ENCODE measurements at places on chromosomes 1 and 21.
A peak's percentile ranks its signal among the peaks of the same experiment; 100 is the strongest.

DNA sequence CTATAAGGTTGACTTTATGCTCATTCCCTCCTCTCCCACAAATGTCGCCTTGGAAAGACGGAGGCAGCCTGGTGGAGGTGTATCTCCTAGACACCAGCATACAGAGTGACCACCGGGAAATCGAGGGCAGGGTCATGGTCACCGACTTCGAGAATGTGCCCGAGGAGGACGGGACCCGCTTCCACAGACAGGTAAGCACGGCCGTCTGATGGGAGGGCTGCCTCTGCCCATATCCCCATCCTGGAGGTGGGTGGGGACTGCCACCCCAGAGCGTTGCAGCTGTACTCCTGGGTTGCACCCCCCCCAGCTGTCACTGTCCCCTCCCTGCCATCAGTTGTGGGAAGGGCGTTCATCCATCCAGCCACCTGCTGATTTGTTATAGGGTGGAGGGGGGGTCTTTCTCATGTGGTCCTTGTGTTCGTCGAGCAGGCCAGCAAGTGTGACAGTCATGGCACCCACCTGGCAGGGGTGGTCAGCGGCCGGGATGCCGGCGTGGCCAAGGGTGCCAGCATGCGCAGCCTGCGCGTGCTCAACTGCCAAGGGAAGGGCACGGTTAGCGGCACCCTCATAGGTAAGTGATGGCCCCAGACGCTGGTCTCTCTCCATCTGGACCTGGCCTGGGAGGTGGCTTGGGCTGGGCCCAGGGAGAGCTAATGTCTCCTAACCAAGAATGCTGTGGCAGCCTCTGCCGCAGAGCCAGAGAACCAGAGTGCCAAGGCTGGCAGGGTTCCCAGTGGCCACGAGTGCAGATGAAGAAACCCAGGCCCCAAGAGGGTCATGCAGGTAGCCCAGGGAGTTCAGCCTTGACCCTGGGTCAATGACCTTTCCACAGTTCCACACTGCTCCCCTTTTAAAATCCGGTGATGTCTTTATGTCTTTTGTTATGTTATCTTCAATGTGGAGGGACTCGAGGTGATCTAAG lies 13.1 kb downstream of the PCSK9 start:
- DNase-seq, result no peak

GRCh38 chr1:25485536-25486411 lies 55.1 kb downstream of the MACO1 start:
- no peak for DNase-seq

GRCh38 chr1:26710811-26711210 lies 15.0 kb downstream of the ARID1A start:
- DNase-seq, result no peak

DNA sequence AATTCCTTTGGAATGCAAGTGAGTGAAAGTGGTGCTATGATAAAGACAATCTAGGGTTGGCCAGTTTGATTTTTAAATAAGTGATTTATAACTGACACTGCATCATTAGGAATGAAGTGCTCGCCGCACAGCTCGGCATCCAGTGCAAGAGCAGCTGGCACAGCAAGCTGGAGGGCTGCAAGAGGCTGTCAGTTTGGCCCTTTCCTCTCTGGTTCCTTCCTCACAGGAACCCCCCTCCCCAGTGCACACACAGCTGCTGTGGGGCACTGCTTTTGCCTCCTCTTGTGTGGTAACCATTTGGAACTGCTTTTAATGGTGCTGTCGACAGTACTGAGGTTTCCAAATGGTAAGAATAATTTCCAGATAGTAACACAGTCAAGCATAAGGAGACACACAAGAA lies 10.4 kb upstream of the BCAR3 start:
- DNase-seq, result no peak

DNA sequence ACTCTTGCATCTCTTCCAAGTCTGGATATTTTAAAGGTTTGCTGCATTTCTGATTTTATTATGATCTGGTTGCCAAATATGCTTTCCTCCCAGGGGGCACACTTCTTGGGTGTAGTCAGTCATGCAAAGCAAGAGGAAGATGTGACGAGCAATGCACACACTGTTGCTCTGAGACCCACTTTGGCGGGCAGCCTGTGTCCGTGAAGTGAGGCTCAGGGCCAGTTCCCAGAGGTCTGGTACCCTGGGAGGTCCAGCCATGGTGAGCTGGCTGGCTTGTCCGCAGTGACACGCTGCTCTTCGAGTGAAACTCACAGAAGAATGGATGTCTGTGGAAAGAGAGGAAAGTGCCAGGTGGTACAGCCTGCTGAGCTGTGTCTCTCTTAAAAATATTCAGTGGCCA lies 52.8 kb upstream of the EDN2 start:
- no peak for DNase-seq

GRCh38 chr1:101738475-101738874 lies 258.3 kb downstream of the OLFM3 start:
- no peak for DNase-seq

- DNase-seq, result no peak
These were observed 100.8 kb downstream of the KCNK1 start for GRCh38 chr1:233714631-233715217.

GRCh38 chr1:154290921-154291320 lies 18.5 kb downstream of the HAX1 start:
- DNase-seq, result no peak

DNA sequence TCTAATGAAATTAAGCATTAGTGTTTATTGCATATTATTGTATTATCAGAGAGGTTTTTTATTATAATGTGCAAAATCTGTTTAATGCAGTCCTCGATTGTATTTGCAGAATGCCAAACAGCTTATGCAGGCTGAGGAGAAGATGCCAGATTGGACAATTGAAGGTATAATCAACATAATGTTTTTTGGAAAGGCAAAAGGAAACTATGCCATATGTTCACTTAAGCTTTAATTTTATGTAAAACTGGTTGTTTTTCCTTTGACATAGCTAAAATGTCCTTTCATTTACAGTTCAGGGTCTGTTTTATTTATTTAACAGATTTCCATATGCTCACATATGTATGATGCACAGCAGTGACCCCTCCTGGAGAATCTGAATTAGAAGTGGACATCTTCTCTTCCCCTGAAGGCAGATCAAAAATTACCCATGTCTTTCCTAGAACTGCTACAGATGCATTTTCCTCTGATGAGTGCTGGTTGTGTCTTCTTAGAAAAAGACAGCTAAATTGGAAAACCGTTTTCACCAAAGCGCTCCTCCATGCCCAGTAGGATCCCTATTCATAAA lies 143.5 kb upstream of the USH2A start:
- no peak for DNase-seq

- no peak for DNase-seq
These were observed 27.1 kb downstream of the FAM20B start for GRCh38 chr1:179052776-179053175.

DNA sequence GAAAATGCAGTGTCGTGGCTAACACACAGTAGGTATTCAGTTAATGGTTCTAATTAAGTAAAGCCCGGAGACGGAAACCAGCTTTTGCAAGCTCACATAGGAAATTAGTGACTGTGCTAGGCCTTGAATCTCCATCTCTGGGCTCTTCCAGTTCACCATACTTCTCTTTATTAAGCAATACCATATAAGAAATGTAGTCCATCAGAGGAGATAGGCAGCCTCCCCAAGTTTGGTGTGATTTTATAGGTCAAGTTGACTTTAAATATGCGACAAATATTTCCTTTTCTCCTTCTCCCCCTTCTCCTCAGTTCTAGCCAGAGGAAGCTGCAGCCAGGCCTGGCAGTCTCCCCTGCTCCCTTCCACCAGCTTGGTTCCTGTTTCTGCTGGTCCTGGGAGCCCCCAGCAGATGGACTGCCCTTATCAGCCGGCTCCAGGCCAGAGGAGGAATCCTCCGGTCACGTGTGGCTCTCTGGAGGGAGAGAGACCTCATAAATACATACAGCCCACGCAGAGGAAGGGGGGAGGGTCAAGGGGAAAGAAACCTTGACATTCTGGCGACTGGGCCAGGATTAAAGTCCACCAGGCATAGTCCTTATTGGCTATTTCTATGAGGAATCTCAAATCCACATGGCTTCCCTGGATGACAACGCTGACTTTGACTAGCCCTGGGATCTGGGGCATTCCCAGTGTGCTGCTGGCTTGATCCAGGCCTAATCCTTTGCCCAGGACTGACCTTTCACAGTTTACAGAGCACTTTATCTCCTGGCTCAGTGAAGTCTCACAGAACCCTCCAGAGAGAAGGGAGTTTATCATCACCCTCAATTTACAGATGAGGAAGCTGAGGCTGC lies 115.1 kb upstream of the JUN start:
- DNase-seq, result no peak

DNA sequence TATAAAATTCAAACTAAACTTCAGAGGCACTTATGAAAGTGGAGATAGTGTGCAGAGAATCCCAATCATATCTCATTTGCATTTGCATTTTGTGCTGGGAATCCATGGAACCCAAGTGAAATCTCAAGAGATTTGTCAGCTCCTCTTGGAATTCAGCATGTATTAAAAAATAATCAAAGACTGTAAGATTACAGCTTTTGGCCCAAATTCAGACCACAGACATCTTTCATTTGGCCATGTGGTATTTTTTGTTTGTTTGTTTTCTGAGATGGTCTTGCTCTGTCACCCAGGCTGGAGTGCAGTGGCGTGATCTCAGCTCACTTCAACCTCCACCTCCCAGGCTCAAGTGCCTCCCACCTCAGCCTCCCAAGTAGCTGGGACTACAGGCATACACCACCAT lies 3.8 kb upstream of the CACYBP start:
- no peak for DNase-seq

GRCh38 chr1:15519625-15520024 lies 4.4 kb downstream of the CASP9 start:
- DNase-seq, result no peak

DNA sequence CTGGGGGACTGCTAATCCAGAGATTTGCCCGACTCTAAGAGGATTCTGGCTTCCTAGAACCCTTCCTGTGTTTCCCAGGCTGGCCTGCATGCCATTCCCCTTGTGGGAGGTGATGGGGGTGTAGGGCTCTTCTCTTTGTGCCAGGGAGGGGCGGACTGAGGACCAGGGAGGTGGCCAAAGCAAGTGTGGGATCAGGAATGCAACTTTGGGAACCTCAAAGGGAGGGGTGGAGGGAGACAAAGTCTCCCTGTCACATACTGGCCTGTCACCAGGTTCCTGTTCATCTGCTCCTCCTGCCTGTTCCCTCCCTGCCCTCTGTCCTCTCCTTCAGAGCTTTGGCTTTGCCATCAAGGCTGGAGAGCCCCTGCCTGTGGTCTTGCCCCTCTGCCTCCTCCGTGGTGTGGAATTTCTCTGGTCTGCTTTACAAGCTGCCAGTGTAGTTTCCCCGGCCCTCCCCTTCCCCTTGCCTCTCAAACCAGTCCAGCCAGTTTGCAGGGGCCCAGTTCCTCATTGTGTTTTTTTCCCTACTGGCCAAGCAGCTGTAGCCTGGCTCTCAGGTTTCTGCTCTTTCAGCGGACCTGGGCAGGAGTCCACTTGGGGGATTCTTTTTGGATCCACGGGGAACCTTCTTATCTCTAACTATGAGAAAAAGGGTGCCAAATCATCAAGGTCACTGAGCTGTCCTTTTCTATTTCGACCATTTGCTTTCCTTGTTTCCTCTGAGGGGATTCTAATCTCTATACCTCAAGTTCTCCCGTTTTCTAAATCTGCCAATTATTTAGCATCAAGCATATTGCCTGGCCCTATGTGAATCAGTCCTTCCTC lies 1.8 kb downstream of the CGN start:
- no peak for DNase-seq

DNA sequence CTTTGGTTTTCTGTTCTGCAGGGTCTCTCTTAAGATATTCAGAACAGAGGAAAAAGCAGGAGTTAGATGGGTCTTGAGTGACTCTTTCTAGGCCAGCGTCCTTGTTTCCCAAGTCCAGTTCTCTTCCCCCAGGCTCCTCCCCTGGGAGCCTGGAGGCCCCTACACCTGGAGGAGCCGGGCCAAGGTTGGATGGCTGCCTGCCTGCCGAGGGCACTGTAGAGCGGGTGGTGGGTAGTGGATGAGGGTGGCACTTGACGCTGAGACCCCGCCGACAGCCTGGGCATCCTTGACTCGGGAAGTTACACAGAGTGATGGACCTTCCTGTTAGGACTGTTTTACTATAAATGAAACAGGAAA lies 17.4 kb upstream of the KANK4 start:
- no peak for DNase-seq

DNA sequence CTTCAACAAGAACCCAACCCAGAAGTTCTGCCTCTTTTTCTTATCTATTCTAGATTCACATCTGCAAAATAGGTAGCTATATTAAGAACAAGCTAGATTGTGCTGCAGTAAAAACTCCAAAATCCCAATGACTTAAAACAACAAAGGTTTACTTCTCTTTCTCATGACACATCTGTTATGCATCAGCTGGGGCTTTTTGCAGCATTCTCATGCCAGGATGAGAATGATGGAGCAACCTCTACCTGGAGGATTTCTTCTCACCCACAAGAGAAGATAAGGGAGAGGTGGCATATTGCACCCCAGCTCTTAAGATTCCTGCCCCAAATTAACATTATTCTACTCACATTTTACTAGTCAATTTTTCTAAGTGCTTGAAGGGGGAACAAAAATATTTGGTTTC lies 152.3 kb upstream of the SPAG17 start:
- no peak for DNase-seq

DNA sequence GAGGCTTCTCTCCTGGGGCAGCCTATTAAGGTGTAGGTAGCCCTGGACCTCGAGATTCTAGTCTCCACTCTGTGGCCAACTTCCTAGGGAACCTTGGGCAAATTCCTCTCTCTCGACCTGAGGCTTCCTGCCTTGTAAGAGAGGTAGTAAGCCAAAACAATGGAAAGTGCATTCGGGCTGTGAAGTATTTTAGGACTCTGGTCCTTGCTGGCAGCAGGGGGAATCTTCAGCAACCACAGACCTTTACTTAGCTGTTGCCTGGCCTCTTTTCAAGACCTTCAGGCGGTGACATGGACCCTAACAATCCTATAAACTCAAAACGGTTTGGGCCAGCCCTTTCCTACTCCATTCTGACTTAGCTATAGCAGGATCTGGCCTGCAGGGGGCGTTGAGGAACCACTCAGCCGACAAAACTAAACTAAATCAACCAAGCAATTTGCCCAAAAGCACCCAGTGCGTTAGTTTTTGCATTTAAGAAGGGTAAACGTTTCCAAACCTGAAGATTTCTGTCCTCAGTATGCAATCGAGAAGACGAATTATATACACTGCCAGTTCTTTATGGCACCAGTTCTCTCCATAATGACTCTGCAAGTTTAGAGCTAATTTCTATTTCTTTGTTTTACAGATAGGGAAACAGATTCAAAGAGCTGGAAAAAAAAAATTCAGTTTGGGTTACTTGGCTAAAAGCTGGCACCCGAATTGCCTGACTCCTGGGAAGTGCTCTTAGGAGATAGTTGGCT lies 10.9 kb upstream of the SESN2 start:
- DNase-seq, result peak; percentile 78

GRCh38 chr1:208071435-208072031 lies 160.6 kb upstream of the CD34 start:
- no peak for DNase-seq

- DNase-seq, result no peak
These were observed 49.3 kb downstream of the KIAA0319L start for GRCh38 chr1:35507947-35508346.

- no peak for DNase-seq
These were observed 362.2 kb downstream of the SRGAP2C start for GRCh38 chr1:121546830-121547591.

DNA sequence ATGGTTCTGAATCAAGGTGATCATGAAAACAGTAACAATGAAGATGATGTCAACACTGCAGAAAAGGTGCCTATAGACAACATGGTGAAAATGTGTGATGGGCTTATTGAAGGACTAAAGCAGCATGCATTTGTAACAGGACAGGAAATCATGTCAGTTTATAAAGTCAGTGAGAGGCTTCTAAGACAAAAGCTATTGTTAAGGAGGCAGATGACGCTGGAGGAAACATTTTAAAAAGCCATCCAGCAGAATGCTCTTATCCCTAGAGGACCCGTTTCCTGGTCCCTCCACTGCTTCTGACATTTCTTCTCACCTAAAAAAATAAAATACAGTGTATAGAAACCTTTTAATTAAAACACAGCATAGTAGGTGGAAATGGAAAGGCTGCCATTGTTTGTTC lies 40.9 kb downstream of the CYYR1 start:
- no peak for DNase-seq
